Adrenal gland (tissue), 19 donors: ENCODE measurements at places on chromosomes 3 and 15. TPM values are rescaled to one million over a fixed set of nuclear protein-coding genes. Genes with fewer than 3 reads are reported as not detected.

The MOBP gene
- not detected for total RNA-seq

DNA sequence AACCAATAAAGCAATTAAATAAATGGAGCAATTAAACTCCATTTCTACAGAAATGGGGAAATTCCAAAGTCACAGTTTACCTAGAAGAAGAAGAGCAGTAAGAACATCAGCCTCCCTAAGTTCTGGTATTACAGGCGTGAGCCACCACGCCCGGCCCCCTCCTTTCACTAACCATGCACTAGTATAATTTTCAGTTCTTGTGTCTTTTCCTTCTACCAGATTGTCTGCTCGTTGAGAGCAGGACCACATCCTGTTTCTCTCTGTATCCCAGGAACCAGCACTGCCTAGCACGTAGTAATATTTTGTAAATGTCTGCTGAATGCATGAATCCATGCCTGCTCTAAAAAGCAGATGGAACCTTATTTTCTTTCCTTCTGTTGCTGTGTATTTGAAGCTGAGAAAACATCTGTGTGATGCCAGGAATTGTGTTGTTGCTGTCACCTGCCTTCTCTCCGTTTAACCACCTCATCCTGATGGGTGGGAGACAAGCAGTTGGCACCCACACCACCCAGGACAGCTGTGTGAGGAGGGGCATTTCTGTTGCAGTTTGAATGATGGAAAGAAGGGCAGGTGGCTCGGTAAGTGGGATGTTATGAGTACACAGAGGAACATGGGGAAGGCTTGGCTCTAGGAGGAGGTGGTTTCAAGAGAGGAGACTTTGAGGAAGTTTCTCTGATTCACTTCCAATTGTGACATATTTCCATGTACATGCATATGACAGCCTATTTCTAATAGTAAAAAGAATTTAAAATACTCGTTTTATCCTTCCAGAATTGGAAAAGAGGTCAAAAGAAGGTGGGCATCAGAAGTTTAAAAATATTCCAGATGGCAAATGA, 30.1 kb downstream of the PXYLP1 start:
- H3K27ac ChIP-seq = no peak overlapping the region
- H3K4me3 ChIP-seq = no peak overlapping the region
- H3K36me3 ChIP-seq = no peaks in the 10 kb centered on the region

The SLC24A5 gene
- not detected for total RNA-seq

The PLSCR5 gene
- total RNA-seq = not detected

- H3K27ac ChIP-seq = no peak overlapping the region
- H3K36me3 ChIP-seq = no peaks in the 10 kb centered on the region
- no peaks in the 10 kb centered on the region for H3K4me1 ChIP-seq
- H3K27me3 ChIP-seq = no peaks in the 10 kb centered on the region
Observed at GRCh38 chr3:32586356-32586755, 15.7 kb upstream of the DYNC1LI1 start.

The STRIT1 gene
- total RNA-seq = not detected

The KIF23 gene
- 2.5 TPM for total RNA-seq

The ITPKA gene
- 12.8 TPM for total RNA-seq

- no peak overlapping the region for H3K4me3 ChIP-seq
- no peak overlapping the region for H3K27ac ChIP-seq
- H3K27me3 ChIP-seq = no peaks in the 10 kb centered on the region
- no peak for DNase-seq
Observed at GRCh38 chr15:31745841-31746240, 284.5 kb upstream of the CHRNA7 start.

DNA sequence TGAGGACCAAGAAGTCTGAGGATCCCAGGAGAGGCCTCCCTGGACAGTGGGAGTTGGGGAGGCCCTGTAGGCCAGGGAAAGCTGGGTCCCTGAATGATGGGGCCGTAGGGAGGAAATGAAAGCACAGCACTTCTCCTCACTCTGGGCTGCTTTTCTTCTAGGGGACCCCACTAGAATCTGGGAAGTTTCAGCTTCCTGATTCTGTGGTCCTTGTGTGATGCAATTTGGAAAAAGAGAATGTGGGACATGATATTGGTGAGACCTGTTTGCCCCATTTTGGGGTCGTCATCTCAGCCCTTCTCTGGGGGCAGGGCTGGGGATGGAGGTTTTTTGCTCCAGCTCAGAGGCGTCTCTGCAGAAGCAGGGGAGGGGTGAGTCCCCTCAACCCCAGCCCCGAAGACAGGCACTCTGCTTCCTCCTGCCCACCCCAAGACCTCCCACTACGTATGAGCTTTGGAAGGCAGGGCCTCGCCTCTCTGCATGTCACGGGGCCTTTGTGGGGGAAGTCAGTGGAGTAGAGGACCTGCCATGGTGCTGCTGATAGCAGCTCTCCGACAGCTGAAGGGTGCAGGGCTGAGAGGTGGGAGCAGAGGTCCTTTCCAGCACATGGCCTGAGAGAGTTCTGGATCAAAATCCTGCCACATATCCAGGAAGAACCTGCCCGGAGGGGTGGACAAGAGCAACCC, 1.5 kb upstream of the SNX22 start:
- peaks cover 16% of the 10 kb centered on the region for H3K4me1 ChIP-seq
- H3K4me3 ChIP-seq = no peak overlapping the region
- no peak for DNase-seq
- no peak overlapping the region for H3K27ac ChIP-seq

GRCh38 chr15:75452865-75453702, 1.6 kb upstream of the SIN3A start:
- peaks cover 24% of the 10 kb centered on the region for H3K4me1 ChIP-seq
- H3K27me3 ChIP-seq = no peaks in the 10 kb centered on the region
- no peaks in the 10 kb centered on the region for H3K36me3 ChIP-seq
- peak overlapping the region; percentile 83 for H3K27ac ChIP-seq

- no peak for DNase-seq
- no peak overlapping the region for H3K4me3 ChIP-seq
- H3K36me3 ChIP-seq = peaks cover 21% of the 10 kb centered on the region
- H3K27me3 ChIP-seq = no peaks in the 10 kb centered on the region
- no peaks in the 10 kb centered on the region for H3K4me1 ChIP-seq
Observed at GRCh38 chr3:138172625-138173024, 2.1 kb downstream of the DBR1 start.

- H3K27me3 ChIP-seq = no peaks in the 10 kb centered on the region
- H3K4me3 ChIP-seq = no peak overlapping the region
- no peaks in the 10 kb centered on the region for H3K4me1 ChIP-seq
- no peak for DNase-seq
Observed at GRCh38 chr15:94258246-94258645, 26.9 kb downstream of the MCTP2 start.

DNA sequence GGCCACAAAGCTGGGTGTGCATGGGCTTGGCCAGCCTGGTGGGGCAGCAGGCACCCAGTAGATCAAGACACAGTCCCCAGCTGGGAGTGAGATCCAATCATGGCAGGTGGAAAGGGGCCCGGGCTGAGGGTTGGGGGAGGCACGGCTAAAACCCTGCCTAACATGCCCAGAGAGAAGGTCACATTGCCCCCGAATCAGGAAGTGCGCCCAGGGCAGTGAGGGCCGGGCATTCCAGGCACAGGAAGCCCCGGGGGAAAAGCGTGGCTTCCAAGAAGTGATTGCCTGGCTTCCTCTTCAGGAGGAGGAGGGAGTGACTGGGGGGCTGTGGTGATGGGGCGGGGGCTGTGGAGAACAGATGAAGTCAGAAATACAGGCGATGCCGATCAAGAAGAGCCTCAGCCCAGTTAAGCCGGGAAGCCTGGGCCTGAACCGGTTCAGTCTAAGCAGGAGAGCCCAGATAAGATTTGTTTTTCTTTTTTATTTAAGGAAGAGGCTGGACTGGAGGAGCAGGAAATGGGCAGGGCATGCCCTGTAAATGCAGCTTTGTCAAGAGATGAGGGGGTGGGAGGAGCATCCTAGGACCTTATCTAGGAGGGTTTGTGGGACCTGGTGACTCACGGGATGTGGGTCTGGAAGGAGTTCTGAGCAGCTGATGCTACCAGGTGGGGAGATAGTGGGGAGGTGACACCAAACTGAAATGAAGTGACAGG, 83.9 kb downstream of the CHSY1 start:
- H3K27me3 ChIP-seq = no peaks in the 10 kb centered on the region
- peak overlapping the region; percentile 12 for H3K4me3 ChIP-seq

DNA sequence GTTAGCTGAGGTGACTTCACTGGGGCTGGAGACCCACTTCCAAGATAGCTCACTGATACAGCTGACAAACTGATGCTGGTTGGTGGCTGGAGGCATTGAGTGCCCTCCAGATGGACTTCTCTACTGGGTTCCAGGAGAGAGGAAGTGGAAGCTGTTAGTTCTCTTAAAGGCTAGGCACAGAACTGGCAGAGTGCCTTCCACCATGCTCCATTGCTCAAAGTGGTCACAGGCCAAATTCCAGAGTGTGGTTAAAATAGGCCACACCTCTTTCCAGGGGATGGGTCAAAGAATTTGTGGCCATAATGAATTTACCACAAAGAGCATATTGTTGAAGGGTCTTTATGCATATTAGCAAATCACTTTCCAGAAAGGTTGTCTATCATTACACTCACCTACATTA, 74.2 kb downstream of the NMD3 start:
- H3K4me3 ChIP-seq = no peak overlapping the region
- no peaks in the 10 kb centered on the region for H3K4me1 ChIP-seq
- no peak for DNase-seq

DNA sequence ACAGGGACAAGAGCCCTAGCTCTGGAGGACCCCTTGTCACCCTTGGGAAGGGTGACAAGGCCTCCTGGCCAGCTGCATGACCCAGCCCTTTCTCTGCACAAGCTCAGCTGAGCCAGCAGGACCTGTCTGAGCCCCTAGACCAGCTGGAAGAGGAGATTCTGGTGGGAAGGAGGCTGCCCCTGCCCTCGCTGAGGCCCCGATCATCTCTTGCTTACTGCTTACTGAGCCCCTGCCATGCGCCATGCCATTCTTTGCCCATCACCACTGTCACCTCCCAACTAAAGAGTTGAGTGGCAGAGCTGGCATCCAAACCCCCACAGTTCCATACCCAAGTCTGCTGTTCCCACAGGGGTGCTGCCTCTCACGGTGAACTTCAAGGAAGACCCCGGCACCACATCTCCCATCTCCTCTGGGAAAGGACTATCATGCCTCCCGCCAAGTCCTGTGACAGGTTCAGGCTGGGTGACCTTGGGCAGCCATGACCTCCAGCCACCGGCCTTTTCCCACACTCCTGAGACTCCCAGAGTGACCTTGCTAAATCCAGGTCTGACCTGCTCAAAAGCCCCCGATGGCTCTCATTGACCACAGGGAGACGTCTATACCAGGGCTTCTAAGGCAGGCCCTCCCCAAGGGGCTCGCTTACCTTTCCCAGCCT, 34.0 kb downstream of the ACSBG1 start:
- no peak overlapping the region for H3K27ac ChIP-seq
- H3K4me3 ChIP-seq = no peak overlapping the region
- H3K36me3 ChIP-seq = no peaks in the 10 kb centered on the region
- peak; percentile 18 for DNase-seq
- H3K27me3 ChIP-seq = no peaks in the 10 kb centered on the region

DNA sequence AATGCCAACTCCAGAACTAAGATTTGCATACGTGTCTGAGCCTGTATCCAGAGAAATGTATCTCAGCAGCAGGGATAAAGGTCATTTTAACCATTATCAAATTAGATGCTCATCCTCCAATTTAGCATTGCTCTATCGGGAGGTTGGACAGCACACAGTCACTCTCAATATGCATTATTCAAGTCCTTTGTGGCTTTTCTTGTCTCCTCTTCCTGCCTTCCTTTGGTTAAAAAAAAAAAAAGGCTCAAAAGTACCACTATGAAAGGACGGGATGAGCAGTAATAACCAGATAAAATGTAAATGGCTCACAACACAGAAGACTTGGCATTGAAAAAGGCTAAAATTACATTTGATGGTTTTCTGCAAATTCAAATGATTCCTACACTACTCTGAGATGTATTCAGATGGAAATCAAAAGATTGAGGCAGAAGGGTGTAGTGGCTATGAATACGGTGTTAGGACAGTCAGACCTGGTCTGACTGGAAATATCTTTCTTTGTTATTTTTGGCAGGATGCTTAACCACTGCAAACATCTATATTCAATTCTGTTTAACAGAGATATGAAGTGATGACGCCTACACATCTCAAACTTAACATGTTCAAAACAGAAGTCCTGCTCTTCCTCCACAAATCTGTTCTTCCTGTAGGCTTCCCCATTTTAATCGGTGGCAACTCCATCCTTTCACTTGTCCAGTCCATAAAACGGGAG, 109.6 kb downstream of the ADAMTS9 start:
- H3K27ac ChIP-seq = no peak overlapping the region
- H3K4me3 ChIP-seq = no peak overlapping the region
- no peak for DNase-seq
- no peaks in the 10 kb centered on the region for H3K27me3 ChIP-seq

The FAM174B gene
- 3.7 TPM for total RNA-seq

The SERINC4 gene
- not detected for total RNA-seq

DNA sequence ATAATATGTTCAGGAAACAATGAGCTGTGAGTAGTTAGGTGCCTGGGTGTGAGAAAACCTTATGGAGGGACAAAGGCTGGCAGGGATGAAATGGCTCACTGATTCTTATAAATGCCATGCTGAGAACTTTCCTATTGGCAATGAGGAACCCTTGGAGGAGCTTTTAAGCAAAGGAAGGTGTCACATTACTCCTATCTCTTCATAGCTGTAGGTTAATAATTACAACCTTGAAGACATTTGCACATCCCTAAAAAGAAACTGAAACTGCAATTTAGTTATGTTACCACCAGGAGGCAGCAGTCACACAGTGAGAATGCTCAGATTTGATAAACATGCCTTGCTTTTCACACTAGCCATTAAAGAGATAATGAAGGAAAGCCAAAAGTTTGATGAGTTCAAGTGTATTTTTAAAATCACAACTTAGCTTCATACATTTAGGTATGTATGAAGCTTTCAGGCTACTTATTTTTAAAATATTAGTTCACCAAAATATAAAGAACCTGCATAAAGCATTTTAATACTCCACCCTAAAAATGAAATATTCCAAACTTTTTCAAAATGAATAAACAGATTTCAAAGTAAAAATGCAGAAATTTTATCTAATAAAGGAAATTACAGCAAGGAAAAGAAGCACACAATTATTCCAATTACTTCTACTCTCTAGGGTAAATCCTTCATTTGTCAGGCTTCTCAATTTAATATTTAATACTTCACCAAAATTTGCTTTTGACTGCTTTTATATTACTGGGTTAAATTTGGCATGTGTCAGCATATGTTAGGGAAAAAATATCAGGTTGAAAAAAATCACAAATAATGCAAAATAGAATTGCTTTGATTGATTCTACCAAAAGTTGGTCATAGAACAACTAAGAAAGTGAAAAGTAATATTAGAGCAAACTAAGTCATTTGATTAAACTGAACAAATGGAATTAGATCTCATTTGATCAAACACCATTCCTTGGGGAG, 136.9 kb upstream of the SLC2A2 start:
- no peak overlapping the region for H3K4me3 ChIP-seq
- no peaks in the 10 kb centered on the region for H3K27me3 ChIP-seq
- no peak for DNase-seq

DNA sequence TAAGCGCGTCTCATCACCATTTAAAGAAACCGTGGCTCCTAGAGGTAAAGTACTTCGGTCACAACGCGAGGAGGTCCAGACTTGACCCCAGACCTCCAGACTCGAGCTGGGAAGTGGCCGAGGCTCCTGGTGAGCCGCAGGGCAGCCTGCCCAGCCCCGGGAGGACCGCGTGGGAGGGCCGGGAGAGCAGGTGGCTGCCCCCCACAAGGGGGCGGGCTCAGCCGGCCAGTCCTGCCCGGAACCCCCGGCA, at the start of gene SLC27A2:
Gene SLC27A2, plus strand, starts transcription at position 228 of the 250 bp plus-strand sequence. CDS start 232 bp downstream, outside the sequence.
- DNase-seq = no peak
- peak within 1 kb of the TSS; percentile 25 for H3K4me3 ChIP-seq
- H3K27me3 ChIP-seq = peaks cover 8% of the 10 kb centered on the region
- no peak within 1 kb of the TSS for H3K27ac ChIP-seq
